Iris pigment epithelial cell (primary cell): ENCODE measurements at places on chromosomes 16 and 17.

GRCh38 chr17:29589524-29590410 is at the start of gene GIT1:
TSS of gene GIT1 (minus strand) at chr17:29589648. CDS start at chr17:29589378, 270 bp downstream.
- peak; percentile 84 for DNase-seq

GRCh38 chr16:67279296-67280089 is at the start of gene PLEKHG4:
TSS of gene PLEKHG4 (plus strand) at chr16:67279532. CDS start at chr16:67280045, 513 bp downstream.
- peak; percentile 62 for DNase-seq

GRCh38 chr16:50425044-50425443 is 56.3 kb upstream of the BRD7 start:
- no peak for DNase-seq

DNA sequence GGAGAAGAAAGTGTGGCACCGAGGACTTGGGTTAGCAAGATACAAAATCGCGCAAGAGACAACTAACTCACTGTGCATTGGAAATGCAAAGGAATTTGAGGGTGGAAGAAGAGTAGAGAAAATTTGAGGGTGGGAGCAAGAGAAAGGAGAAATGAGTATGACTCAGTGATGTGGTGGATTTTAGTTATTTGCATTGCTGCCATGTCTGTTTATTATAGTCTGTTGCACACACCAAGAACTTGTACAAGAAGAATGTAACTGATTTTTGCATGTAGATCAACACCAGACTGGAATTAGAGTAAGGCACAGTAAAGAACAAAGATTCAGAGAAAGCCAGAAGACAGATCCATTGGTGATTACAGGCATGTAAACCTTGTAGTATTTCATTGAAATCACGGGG is 71.6 kb upstream of the SMIM36 start:
- peak; percentile 61 for DNase-seq

- DNase-seq: no peak
Observed at GRCh38 chr16:50640391-50640790, 40.7 kb downstream of the SNX20 start.

GRCh38 chr17:9725575-9725974 is 65.8 kb downstream of the DHRS7C start:
- DNase-seq: peak; percentile 8

GRCh38 chr17:57605675-57606105 is 139.4 kb downstream of the CCDC182 start:
- DNase-seq: peak; percentile 50

GRCh38 chr17:49873926-49874325 is 26.1 kb upstream of the TAC4 start:
- no peak for DNase-seq

- no peak for DNase-seq
Observed at GRCh38 chr17:65005858-65006257, 50.7 kb downstream of the GNA13 start.

- DNase-seq: no peak
Observed at GRCh38 chr16:24114876-24115275, 141.3 kb upstream of the CACNG3 start.

GRCh38 chr17:40730970-40731369 is 24.2 kb downstream of the KRT25 start:
- no peak for DNase-seq

- no peak for DNase-seq
Observed at GRCh38 chr17:74713171-74713755, 540 bp upstream of the CD300LF start.

DNA sequence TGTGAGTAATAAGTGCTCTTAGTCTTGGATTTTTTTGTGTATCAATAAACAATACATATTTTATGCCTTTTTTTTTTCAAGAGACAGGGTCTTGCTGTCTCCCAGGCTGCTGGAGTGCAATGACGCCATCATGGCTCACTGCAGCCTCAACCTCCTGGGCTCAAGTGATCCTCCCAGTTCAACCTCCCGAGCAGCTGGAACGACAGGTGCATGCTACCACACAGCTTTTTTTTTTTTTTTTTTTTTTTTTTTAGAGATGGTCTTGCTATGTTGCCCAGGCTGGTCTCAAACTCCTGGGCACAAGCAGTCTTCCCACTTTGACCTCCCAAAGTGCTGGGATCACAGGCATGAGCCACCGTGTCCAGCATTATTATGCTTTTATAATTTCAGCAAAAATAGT is 13.0 kb downstream of the ACSF2 start:
- no peak for DNase-seq

- peak; percentile 65 for DNase-seq
Observed at GRCh38 chr17:76734080-76734840, 2.9 kb downstream of the SRSF2 start.

GRCh38 chr17:49456183-49456965 is 38.7 kb upstream of the NGFR start:
- peak; percentile 72 for DNase-seq

DNA sequence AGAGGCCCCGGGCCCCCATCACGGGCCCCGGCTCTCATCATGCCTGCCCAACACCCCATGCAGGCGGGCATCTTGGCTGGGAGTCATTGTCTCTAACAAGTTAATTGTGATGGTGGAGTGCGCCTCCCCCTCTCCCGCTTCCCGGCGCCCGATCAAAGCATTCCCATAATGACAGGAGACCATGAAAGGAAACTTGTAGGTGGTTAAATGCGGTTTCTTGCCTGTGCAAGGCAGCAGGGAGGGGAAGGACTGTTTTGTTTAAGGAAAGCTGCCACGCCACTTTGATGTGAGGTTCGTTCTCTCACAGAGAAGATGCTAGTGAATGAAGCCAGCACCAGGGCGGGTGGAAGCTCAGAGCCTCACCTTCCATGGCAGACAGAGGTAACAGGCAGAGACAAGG is 45.4 kb downstream of the C16orf78 start:
- no peak for DNase-seq

- DNase-seq: peak; percentile 5
Observed at GRCh38 chr16:79182616-79183015, 417.9 kb downstream of the MAF start.

DNA sequence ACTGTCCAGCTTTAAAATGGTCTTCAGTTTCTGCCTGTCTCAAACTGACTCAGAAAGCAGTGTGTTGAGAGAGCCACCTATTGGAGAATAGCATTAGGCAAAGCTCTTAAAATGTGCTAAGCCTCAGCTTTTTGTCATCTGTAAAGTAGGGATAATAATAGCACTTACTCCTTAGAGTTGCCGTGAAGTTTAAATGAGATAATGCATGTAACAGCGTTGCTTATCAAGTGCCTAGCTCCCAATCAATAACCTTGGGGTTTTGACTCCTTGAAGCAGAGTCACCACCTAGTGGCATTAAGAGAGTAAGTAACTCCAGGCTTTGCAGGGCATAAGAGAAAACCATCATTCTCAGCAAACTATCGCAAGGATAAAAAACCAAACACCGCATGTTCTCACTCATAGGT is 163.3 kb downstream of the HS3ST2 start:
- no peak for DNase-seq

- DNase-seq: no peak
Observed at GRCh38 chr16:81873206-81873605, 94.1 kb downstream of the PLCG2 start.

- DNase-seq: no peak
Observed at GRCh38 chr16:31224092-31224955, 7.4 kb upstream of the PYDC1 start.

DNA sequence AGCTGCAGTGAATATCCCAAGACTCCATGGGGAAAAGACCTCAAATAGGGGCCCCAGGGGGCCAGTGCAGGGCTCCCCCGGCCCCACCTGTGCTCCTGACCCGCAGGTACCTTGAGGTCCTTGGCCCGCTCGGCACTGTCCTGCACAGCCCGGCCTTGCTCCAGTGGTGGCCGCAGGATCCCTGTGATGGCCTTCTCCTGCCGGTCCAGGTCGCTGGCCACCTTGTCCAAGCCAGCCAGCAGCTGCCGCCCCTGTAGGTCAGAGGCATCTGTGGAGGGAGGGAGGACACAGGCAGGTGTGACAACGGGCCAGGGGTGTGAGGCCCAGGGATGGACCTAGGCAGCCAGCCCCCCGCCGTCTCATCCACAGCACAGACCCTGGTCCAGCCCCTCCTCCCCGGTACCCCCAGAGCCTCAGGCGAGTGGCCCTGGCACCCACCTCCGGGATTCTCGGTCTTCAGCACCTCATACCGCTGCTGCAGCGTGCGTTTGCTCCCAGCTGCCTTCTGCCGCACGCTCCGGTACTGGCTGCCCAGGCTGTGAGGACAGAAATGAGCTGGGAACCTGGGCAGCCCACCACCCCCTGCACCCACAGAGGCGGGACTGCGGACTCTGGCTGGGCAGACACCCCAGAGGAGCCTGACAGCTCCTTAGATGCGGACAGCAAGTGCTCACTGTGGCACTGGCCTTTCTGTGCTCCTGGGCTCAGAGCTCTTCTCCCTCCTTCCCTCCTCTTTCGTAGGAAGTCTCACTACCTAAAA is 43.7 kb downstream of the PPL start:
- no peak for DNase-seq

- DNase-seq: no peak
Observed at GRCh38 chr16:58126451-58126961, 2.7 kb downstream of the CFAP20 start.

DNA sequence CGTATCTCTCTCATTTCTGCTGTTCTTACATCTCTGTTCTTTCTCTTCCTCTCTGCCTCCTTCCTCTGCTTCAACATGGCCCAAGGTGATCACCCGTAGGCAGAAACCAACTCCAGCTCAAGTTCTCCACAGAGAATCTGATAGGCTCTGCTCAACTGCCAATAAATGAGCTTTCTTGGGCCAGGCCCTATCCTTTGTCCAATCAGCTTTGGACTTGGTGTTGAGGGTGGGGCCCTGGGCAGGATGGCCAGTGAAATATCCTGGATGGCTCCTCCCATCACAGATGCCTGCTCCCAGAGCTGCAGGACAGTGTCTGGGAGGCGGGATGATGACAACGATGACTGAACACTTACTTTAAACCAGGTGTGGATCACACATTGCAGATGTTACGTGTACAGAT is 17.4 kb upstream of the BRD7 start:
- DNase-seq: no peak

- no peak for DNase-seq
Observed at GRCh38 chr16:57610611-57611010, 17.8 kb upstream of the ADGRG1 start.

DNA sequence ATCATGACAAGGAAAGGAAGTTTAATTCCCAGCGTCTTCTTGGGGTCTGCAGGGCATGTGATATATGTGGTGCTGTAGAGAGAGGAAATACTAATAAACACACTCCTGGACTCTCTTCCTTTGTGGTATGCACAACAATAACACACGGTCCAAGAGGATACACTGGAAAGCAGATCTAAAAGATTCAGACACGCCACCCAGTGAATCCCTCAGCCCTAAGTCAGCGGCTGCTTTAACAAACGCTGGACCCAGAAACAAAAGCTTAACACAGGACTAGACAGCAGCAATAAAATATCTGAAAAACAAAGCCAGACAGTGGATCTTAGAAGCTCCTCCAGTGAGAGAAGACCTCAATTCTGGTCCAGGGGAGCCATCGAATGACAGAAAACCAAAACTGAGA is 13.1 kb downstream of the CFAP20 start:
- peak; percentile 22 for DNase-seq

DNA sequence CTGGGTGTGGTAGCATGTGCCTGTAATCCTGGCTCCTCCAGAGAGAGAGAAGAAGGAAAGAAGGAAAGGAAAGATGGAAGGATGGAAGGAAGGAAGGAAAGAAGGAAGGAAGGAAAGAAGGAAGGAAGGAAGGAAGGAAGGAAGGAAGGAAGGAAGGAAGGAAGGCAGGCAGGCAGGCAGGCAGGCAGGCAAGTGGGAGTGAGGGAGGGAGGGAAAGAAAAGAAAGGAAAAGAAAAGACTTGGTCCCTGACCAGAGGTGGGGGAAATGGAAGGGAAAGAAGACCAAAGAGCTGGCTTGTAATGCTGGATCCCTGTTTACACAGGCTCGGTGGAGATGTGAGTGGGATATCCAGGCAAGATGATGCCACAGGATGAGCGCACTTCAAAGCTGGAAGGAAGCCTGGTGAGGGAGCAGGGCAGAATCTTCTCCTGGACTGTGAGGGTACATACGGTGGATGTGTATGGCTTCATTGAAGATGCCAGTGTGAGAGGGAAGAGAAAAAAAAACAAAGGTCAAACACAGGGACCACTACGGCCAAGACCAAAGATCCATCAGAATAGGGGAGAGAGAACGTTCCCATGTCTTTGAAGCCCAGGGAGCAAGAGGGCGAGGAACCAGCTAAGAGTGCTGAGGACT is 2.1 kb downstream of the CES1 start:
- DNase-seq: no peak

- DNase-seq: no peak
Observed at GRCh38 chr17:28846231-28846630, 3.6 kb upstream of the FAM222B start.

GRCh38 chr16:20867585-20867984 is 32.6 kb downstream of the DCUN1D3 start:
- peak; percentile 65 for DNase-seq

- peak; percentile 73 for DNase-seq
Observed at GRCh38 chr17:17303010-17303846, at the start of gene NT5M. TSS of gene NT5M (plus strand) at chr17:17303373. CDS start at chr17:17303551, 178 bp downstream.
